LoVo (cell line): ENCODE measurements at places on chromosomes 1 and 21.

DNA sequence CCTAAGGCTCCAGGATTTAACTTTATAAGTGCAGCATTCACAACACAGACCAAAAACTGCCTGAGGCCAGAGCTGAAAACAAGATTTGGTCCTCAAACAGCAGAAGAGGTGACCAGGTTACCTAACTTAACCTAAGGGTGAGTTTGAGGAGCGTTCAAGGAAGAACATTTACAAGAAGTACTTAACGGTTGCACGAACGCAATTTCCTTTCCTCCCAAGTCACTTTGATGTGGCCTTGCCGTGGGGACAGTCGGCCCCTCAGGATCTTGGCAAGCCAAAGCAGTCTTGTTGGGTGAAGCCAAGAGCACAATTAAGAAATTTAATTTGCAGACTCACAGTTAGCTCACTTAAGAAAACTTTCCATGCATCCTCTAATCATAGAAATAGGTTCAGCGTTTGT, 202.6 kb upstream of the COA6 start:
- DNase-seq, result peak; percentile 6

GRCh38 chr21:33324291-33325221, at the start of gene IFNAR1:
IFNAR1 (plus strand) TSS chr21:33324970; CDS start chr21:33325056, 86 bp downstream.
- DNase-seq, result peak; percentile 99

DNA sequence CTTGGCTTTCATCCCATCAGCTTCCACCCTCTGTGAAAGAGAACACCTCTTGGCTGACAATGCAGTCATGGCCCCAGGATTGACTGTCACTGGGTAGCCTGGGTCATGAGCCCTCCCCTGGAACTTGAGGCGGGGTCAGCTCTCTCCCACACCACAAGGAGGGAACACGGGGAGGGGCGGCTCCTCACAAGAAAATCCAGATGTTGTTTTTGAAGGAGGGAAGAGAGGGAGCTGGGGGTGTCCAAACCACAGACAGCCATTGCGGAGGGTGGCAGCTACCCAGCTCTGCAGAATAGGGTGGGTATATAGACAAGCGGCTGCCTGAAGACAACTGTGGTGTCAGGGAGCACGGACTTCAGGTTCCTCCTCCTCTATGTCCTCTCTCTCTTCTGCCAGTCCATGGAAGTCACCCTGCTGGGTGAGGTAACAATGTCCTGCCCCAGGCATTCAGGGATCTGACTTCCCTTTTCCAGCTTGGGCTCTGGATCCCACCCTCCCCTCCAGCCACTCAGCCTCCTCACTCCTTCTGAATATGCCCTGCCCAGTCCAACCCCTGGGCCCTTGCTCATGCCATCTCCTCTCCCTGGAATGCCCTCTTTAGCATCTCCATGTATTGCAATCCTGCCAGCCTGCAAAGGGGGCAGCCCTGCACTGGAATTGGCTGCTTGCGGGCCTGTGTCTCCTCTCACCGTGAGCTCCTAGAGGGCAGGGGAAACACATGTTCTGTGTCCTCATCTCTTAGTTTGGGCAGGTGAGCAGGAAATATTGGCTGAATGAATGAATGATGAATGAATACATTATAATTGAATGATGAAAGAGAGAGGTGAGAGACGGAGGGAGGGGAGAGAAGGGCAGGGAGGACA, 60.9 kb upstream of the RUNX3 start:
- DNase-seq, result no peak

- DNase-seq, result no peak
Observed at GRCh38 chr21:44304877-44305293, 5.0 kb downstream of the PFKL start.

- DNase-seq, result no peak
Observed at GRCh38 chr1:151156515-151156819, at the start of gene TNFAIP8L2. TNFAIP8L2 (plus strand) TSS chr1:151156649; CDS start chr1:151158698, 2,049 bp downstream.

- no peak for DNase-seq
Observed at GRCh38 chr1:6082430-6082971, 36.8 kb downstream of the KCNAB2 start.

DNA sequence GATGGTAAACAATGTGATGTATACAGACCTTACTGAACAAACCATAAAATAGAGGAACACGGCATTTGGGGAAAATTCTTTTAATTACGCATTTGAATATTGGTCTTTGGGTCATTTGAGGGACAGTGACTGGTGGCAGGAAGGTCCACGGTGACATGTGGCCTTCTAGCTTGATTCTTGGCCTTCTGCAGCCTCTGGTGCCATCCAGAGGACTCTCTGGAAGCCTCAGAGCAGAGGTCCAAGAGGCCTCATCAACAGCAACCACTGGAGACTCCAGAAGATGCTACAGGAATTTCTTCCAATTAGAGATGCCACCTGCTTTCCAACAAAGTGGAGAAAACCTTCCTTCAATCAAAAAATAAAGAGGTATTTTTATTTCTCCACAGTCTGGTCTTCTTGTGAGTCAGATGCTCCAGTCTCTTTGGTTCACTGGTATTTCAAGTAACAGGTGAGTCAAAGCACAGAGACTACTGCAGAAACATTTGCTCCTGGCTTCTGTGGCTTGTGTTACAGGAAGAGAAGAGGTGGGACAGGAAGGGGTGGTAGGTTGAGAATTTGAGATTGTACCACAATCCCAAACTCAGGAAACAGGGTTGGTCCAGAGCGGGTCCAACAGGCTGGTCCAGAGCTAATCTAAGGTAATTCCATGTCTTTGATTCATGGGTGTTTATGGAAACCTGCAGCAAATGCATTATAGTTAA, 2.7 kb upstream of the F5 start:
- no peak for DNase-seq

DNA sequence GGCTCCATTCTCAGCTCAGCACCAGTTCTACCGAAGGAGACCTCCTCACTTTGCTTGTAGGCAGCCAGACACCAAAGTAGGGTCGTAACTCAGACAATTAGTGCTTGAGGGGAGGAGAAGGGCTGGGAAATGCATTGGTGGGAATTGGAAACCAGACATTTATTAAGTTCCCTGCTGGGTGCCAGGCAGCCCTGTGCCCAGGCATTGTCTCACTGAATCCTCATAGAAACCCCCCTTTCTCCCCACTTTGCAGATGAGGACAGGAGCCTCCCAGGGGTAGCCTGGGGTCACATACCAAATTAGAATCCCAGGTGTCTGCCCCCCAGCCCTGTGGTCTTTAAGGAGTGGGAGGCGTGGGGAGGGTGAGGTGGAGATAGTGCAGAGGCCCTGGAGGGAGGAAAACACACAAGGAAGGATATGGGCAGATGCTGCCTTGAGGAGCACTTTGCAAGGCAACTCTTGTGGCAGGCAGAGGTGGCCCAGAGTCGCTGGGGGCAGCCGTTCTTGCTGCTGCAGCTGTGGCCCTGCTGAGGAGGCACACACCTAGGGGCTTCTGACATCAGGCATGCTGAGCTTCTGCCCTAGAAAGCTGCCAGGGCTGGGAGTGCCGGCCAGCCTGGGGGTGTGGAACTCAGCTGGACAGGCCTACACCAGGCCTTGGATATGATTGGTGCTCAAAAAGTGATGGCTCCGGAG, 29.4 kb downstream of the CDK18 start:
- DNase-seq, result no peak

DNA sequence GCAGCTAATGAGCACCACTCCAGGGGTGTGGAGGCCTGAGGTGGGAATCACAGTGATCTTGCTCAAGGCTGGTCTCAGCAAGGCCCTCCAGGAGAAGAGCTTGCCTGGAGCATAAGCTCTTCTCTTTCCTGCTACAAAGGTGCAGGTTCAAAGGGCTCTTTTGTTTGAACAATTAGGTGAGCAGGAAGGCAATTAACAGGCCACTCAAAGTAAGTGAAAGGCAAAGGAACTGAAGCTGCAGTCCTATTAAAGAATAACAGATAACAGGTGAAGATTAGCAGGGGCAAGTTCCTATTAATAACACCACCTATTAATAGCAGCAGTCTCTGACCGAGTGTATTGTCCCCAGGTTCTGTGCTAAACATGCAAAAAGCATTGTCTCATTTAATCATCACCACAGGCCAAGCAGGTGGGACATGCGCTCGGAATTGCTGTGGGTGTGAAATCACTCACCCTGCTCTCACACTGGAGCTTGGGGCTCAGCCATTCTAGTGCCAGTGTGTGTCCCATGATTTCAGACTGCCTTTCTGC, 113.8 kb downstream of the RHOU start:
- no peak for DNase-seq
